ENCODE measurements at places on chromosomes 1 and 21.
A peak's percentile ranks its signal among the peaks of the same experiment; 100 is the strongest.

- DNase-seq = no peak
These were observed 943 bp upstream of the KIAA0040 start for GRCh38 chr1:175193527-175193910.

DNA sequence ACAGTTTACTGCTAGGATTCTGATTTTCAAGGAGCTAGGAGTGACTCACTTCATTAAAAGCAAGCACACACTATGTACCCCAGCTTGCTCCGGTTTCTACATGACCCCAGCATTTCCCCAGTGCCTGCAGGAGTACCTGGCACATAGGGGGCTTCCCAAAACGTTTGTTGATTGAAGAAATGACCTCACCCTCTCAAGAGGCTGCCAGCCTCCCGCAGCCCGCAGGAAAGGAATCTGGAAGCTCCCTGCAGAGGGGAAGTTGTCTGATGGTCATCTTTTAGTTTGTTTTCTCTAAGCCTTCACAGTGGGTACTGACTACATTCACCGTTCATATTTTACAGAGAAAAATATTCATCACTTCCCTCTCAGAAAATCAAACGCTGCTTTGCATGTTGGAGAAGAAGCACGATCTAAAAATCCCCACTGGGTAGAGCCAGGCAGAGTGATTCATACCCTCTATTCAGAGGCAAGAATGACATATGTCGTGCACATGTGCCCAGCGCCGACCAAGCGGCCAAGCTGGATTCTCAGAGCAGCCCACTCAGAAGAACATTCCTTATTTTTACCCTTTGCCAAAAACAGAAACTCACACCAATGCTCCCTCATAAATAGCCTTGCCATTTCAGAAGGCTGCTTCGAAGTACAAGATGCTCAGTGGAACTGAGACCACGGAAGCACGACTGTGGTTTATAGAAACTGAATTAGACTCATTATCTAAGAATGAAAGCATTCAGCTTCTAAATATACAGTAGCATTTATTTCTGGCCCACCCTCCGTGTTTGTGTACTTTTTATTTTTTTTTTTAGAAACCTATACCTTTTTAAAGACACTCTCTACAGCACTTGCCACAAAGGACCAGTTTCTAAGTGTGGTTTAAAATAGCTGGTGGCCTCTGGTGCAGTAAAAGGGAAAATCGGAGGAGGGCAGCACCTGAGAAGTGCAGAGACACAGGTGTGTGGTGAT lies 143.2 kb downstream of the MIS18A start:
- DNase-seq = peak; percentile 54

DNA sequence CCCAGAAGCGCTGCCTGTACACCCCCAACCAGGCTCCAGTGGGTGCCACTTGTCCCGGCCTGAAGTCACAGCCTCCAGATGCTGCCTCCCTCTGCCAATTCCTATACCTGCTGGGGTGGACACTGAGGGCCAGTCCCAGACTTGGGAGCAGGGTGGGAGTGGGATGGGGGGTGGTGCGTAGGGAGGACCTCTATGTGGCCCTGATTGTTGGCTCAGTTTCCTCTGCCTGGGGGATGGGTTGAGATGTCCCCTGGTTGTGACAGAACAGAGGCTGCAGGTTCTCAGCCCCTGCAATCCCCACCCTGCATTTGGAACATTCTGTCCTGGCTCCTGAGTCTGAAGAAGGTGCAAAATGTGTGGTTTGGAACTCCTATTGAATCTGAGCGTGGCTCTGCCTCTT lies 27.2 kb downstream of the RAB7B start:
- no peak for DNase-seq

DNA sequence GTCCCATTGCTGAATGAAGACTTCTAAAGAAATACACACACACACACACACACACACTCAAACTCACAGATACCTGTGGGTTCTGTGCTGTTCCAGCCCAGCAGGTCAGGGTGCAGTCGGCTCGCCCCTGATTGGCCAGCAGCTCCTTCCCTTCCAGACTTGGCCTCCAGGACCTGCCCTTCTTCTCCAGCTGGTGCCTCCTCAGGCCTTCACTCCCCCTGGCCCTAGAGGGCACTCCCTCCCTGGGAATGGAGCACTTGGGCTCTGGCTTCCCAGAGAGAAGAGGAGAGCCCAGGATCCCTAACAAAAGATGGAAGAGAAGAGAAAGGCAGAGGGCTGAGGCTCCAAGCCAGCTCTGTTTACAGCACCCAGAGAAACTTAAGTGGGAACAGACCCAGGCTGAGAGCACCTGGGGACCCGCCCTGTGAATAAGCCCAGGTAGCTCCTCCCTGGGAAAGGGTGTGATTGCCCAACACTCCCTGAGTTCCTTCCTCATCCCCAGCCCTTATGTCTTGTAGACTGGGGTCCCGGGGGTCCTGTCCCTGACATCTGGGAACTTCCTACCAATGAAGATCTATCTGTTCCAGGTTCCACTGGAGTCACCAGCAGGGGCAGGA lies at the start of gene PGLYRP3:
TSS of gene PGLYRP3 (minus strand) at position 383 of the 617 bp plus-strand sequence. CDS start 2,287 bp downstream, outside the sequence.
- no peak for DNase-seq

DNA sequence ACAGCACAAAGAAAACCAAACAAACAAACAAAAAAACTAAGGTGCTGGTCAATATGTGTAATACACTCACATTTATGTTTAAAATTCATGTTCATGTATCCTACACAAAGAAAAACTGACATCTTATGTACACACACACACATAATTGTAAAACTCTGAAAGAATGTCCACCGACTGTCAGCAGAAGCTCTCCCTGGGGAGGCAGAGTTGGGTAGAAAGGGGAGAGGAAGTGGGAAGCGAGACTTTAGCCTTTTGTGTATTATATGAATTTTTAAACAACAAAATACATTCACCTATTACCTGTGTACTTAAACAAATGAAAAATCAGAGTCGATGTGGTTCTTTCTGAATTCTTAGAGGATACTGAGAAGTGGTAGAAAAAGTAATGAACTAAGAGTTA lies 88.3 kb downstream of the ABCA4 start:
- DNase-seq = no peak

GRCh38 chr1:208137193-208137592 lies 107.0 kb downstream of the PLXNA2 start:
- DNase-seq = peak; percentile 79

- DNase-seq = peak; percentile 14
These were observed 112.5 kb downstream of the USH2A start for GRCh38 chr1:216310776-216311175.

DNA sequence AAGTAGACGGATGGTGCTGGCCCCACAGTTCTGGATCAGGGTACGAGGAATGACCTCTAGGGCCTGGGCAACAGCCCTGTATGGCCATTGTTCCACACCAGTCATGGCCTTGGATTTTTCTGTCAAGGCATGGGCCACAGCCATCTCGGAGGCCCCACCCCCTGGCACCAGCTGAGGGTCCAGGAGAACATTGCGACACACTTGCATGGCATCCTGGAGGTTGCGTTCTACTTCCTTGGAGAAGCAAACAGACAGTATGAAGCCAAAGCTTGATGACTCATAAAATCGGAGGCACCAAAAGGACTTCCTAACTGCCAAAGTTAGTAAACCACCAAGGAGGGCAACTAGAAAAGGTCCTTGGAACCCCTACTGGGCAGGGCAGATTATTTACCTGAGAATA lies 11.9 kb upstream of the VHLL start:
- DNase-seq = no peak

DNA sequence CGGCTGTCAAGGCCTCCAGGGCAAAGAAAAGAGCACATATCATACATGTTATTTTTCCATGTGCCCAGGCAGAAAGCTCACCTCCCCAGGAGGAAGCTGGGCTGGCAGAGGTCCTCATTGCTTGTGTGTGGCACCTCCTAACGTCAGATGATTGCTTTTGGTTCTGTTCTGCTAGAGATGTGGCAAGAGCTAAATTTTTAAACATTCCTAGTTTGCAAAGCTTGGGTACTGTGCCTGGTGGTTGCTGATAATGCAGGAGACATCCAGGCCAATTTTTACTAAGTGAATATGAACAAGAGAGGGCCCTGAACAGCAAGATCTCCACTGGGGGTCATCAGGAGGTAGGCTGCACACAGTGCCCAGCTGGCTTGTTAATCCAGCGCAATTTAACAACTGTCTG lies 93.9 kb downstream of the TBX19 start:
- no peak for DNase-seq

- DNase-seq = no peak
These were observed 39.6 kb downstream of the HSD3B1 start for GRCh38 chr1:119546641-119547040.

DNA sequence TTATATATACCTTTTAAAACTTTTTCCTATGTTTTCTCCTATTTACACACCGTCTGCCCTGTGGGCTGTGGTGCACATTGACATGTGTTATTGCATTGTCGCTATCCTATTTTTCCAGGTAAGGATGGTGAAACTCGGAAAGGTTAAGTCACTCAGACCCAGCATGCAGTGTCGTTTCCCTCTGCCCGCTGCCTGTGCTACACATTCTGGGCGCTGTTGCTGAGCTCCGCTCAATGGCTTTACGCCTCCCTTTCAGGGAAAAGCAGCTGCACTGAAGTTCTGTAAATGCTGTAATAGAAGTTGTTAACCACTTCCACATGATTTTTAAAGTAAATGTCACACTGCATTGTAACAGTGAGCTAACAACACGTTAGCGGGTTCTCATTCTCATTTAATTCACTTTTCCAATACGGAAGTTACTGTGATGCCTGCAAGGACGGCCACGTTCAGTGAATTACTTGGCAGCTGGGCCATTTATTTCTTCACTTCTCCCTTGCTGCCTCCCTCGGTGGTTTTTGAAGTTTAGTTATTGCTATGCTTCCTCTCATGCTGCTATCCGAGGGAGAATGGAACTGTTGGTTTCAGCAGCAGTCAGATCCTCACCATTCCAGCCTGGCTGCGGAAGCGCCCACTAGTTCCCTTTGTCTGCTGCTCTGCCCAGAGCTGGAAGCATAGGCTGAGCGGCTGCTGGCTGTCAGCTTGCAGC lies 288.7 kb downstream of the SPATA17 start:
- DNase-seq = no peak

- no peak for DNase-seq
These were observed 8.6 kb downstream of the MORN1 start for GRCh38 chr1:2382621-2383361.

DNA sequence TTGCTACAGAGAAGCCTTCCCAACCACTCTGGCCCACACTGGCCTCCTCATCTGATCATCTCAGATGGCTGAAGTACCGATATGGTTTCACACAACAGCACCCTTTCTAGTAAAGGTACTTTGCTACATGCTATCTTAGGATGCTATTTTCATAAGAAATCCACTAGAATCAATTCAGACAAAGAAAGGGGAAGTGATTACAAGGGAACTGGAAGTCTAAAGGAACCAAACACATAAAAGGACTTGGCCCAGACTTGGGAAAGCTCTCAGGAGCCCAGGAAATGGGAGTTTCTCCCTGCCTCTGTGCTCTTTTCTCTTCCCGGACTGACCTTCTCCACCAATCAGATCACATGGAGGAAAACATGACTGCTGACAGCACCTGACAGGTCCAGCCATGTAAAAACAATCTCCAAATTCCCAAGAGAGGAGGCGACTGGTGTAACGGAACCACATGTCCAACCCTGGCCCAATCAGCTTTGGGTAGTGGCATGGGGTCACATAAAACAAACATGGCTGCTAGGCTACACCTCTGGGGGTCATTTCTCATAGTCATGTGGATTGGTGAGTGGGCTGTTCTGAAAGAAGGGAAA lies 12.7 kb upstream of the FOXE3 start:
- DNase-seq = no peak

DNA sequence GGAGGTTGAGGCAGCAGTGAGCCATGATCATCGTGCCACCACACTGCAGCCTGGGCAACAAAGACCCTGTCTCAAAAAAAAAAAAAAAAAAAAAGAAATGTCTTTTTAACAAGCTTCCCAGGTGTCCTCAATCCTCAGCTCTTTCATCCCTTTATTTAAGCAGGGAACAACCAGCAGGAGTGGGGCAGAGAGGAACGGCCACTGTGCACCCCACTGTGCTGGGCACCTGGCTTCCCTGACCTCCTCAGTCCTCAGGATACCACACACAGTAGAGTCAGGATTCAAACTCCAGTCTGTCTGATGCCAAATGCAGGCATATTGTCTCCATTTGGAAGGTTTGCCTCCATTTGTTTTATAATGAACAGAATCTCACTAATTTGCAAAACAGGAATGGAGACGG lies 19.8 kb upstream of the PTAFR start:
- DNase-seq = no peak

DNA sequence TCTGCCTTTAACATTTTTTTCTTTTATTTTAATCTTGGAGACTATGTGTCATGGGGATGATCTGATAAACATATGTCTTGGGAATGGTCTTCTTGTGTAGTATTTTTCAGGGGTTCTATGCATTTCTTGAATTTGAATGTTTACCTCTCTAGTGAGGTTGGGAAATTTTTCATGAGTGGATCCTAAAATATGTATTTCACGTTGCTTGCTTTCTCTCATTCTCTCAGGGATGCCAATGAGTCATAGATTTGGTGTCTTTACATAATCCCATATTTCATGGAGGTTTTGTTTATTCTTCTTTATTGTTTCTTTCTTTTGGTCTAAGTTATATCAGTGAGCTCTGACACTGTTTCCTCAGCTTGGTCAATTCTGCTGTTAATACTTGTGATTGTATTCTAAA lies 1237.2 kb downstream of the PLA2G4A start:
- DNase-seq = no peak

DNA sequence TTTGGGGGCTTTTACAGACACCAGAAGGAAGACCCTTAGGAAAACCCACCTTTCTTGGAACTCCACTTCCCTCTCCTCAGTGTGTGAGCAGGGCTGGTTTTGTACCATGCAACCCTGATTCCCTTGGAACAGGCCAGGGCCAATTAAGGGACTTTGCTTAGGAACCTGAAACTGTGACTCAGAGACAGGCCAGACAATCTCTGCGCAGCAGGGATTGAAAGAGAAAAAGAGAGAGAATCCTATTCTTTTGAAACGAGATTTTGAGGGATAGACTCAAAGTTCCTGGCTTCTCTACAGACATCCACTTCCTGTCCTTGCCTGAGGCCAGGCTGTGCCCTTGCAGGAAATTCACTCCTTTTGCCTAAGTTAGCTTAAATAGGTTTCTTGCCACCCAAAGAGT lies 23.1 kb upstream of the C1orf198 start:
- DNase-seq = no peak

- no peak for DNase-seq
These were observed 106.3 kb downstream of the BEND5 start for GRCh38 chr1:48670234-48671020.

DNA sequence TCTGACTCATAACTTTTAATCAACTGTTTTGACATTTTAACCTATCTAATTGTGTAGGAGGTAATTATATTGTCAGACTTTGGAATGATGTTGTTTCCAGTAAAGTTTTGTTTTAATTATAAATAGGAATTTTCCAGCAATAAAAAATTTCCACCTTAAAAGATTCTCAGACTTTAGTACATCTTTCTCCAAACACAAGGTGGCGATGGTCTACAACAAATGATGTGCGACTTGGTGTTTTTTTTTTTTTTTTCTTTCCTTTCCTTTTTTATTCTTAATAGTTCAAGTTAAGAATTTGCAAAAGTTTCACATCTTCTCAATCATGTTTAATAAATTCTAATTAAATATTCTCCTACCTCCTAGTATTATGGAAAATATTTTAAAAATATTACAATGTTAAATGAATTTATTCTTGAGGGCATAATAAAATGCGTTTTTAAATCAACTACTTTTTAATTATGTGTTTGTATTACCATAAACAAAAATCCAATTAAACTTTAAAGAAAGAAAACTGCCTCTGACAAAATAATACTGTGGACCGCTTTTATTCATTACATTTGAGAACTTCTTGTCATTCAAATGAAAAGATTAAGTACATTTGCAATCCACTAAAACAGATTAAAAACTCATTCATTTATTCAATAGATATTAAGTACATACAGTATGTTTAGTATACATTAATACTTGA lies 4.4 kb upstream of the ADAMTS1 start:
- DNase-seq = peak; percentile 78

GRCh38 chr1:222829868-222830267 lies 15.0 kb downstream of the DISP1 start:
- no peak for DNase-seq

Measured in NCI-H446 (cell line).